ENCODE measurements at places on chromosomes 7 and 10. TPM values are rescaled to one million over a fixed set of nuclear protein-coding genes. Genes with fewer than 3 reads are reported as not detected.

CABCOCO1 gene
- not detected for total RNA-seq

- DNase-seq: no peak
Measured at GRCh38 chr10:34826221-34826620, 11.1 kb upstream of the PARD3 start.

SPDYE6 gene
- total RNA-seq: not detected

BZW2 gene
- 449 TPM for total RNA-seq

- no peak for DNase-seq
Measured at GRCh38 chr10:122363722-122364463, 10.6 kb upstream of the PLEKHA1 start.

DNA sequence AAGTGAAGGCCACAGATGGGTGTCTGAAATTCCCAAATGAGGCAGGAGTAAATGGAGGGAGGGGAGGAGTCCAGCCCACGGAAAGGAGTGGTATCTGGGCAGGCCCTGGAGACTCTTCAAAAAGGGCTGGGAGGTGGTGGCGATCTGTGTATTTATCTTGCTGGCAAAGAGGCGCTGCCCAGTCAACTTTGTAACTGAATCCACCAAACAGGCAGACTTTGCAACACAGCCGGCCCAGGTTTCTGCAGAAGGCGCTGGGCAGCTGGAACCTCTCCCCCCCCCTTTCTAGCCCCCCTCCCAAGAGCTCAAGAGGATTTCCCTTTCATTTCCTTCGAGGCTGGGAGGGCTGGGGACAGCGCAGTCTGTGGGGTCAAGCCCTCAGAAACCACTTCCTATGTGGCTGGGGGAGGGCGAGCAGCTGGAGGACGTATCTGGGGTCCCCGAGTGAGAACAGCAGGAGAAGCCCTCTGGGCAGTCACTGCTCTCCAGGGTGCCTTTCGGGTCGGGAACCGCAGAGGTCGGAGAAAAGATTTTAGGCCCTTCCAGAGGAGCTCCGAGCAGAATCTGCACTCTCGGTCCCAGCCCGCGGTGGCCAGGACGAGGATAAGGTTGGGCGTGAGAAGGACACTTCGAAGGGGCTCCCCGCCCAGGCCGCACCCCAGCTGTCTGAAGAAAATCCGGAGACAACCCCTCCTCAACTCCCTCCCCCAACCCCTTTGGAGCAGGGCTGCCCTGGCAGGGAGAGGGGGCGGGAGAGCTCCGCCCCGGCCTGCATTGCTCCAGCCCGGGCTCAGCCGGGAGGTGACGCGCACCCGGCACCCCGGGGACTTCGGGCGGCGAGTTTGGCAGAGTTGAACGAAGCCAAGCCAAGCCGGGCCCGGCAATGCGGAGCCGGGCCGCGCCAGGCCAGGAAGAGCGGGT, 965 bp downstream of the ZCCHC24 start:
- peak; percentile 81 for DNase-seq

TSC22D4 gene
- total RNA-seq: 55.5 TPM

DNA sequence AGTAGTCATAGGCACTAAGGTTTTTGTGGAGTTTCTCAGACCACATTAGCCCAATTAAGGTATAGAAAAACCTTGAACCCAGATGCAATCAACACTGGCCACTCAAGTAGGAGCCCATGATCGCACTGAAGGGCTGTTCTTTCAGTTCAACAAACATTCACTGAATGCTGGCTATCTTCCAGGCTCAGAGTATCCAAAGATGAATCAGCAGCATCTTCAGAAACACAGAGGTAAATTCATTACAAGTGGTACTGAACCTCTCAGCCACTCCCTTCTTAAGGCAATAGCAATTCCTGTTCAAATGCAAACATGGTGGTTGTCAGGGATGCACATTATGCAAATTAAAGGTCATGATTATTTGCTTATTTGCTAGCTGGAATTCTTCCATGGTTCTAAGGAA, 17.1 kb downstream of the KCNK18 start:
- DNase-seq: no peak

DNA sequence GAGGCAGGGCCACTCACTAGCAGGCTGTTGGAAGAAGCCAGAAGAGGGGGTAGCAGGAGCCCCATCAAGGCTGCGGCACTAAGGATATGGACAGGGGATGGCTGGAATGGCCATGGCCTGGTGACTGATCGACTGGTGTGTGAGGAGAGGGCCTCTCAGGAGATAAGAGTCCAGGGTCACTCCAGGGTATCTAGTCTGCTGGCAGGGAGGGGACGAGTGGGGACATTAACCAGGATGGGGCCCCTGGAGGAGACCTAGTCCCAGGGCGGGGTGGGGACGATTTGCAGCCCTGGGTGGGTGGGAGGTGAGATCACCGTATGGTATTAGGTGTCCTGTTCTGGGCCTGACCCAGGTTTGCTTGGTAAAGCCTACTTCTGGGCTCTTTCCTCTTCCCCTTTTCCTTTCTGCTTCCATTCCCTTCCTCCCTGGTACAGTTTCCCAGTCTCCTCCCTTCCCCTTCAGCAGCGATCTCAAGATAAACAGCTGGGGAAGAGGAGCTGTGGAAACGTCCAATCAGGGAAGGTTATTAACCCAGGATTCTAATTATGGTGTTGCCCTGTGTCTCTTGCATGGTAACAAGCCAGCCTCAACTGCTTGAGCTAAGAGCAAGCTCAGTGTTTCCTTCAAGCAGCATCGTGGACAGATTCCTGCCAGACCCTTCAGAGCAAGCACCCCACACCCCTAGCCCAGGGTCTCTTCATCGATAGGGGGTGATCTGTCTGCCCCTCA, 233.2 kb downstream of the RPS24 start:
- no peak for DNase-seq

CTNNA3 gene
- 171 TPM for total RNA-seq

DNA sequence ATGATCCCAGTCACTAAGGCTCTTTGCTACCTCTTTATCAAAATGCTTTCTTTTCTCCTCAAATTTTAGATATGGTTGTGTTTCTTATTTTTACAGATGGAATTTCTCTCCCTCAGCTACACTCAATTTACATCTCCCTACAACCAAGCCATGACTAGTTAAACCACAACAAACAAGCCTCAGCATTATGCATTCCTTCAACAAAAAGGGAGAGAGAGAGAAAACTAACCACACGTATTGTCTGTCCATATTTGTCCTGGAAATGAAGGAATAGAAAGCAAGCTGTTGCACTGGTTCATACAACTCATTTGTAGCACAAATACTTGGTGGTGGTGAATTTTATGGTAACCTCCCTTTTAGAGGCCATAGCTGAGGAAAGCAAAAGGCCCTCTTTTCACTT, 286.4 kb downstream of the AHR start:
- DNase-seq: no peak

ZNF804B gene
- total RNA-seq: not detected

- DNase-seq: no peak
Measured at GRCh38 chr10:11330383-11331045, 280.9 kb downstream of the USP6NL start.

- DNase-seq: no peak
Measured at GRCh38 chr10:129525401-129525801, 58.4 kb downstream of the MGMT start.

PRKCQ gene
- total RNA-seq: 0.70 TPM

HGF gene
- total RNA-seq: 5.4 TPM

- no peak for DNase-seq
Measured at GRCh38 chr10:23516530-23516929, 77.7 kb downstream of the OTUD1 start.

MTURN gene
- 19.0 TPM for total RNA-seq

Data from heart left ventricle (tissue), 16 donors.